ENCODE measurements at places on chromosomes 1 and 21. TPM values are rescaled to one million over a fixed set of nuclear protein-coding genes. Genes with fewer than 3 reads are reported as not detected.

- DNase-seq, result no peak
Observed at GRCh38 chr1:25040122-25040685, 110.1 kb upstream of the RUNX3 start.

DNA sequence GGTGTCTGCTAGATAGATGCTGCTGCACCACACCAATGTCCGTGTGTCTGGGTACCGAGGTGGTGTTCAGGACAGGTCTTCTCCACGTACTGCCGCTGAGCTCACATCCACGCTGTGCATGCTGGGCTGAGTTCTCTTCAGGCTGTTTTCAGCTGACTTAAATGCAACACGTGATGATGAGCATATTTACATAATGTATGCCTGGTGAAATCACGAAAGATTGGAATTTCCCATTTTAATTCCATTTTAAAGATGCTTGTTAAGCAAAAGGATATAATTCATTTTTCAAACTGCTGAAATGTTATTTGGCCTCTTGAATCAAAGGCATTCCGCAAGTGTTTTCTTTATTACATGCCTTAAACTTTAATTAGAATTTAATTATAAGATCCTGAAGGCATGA, 107.9 kb downstream of the FGGY start:
- no peak for DNase-seq

- no peak for DNase-seq
Observed at GRCh38 chr1:211473823-211474222, 18.1 kb downstream of the RD3 start.

DNA sequence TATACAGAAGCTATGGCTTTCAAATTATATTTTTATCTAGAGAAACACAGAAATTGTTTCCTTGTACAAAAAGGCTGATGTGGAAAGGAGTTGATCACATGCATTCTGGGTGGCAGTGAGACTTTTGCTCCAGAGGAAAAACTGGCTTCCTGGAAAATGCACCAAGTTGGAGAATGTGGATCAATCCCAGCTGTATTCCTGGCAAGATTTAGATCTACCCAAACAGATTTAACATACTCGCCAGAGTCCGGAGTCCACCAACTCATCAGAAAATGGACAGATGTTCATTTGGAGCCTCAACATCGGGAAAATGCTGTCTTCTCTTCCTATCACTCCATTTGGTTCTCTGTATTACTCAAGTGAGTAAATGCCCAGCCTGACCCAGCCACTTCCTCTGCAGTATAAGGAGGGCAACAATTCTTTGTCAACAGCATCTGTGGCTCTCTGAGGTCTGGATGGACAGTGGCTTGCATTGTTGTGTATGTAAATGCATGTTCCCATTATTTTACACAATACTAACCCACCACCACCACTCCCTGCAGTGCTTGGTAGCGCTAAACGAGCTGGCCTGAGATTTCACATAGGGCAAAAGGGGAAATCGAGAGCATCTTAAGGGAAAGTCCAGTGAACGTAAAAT, 226.2 kb upstream of the IRF2BP2 start:
- DNase-seq, result no peak

- DNase-seq, result no peak
Observed at GRCh38 chr1:98157524-98158313, 236.9 kb upstream of the DPYD start.

DNA sequence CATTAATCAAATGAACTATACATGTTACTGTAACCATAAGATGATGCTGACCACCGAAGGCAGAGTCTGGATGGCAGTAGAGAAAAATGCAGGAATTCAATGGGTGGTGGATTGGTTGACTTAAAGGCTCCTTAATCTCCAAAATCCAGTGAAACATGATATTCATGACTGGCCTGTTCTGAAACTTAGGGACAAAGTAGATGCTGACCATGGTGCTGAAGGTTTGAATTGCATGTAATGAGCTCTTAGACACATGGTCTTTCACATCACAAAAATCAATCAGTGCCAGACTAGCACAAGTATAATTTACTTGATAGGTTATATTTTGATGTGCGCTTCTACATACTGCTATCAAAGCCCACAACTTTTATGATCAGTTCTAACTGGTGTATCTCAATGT, 30.9 kb upstream of the NTMT2 start:
- DNase-seq, result no peak

DNA sequence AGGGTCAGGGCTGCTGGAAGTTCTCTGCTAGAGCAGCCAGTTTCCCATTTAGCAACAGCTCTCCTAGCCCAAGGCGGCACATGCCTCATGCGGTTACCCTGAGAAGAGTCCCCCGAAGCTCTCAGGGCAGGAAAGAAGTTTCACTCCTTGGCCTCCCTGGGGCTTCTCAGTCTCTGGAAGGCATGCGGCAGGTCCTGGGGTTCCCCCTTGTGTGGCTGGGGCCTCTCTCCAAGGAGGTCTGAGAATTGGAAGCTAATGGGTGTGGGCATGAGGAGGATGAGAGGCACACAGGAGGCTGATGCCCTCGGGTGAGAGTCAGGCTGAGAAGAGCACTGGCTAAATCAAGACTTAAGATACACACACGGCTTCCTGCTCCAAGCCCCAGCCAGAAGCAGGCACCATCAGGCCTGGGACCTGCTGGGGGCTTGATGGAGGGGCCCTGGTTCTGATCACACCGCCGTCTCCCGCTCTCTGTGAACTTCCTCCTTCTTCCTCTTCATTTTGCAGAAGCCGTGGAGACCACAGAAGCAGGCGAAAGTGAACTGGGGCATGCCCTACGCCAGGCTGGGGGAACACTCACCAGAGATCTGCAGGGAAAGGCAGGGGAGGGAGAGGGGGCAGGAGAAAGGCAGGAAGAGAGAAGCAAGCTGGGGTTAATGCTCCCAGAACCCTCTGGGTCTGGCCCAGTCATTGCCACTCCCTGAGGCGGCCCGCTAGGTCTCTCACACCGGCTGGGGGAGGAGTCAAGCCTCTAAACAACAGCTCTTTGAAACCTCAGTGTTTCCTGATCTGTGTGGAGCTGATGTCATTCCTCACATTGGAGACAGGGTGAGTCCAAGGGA, 15.1 kb downstream of the BLACAT1 start:
- no peak for DNase-seq

GRCh38 chr1:74465193-74465681, 47.2 kb downstream of the LRRC53 start:
- DNase-seq, result no peak

GRCh38 chr1:199684686-199685273, 342.7 kb upstream of the NR5A2 start:
- DNase-seq, result no peak

DNA sequence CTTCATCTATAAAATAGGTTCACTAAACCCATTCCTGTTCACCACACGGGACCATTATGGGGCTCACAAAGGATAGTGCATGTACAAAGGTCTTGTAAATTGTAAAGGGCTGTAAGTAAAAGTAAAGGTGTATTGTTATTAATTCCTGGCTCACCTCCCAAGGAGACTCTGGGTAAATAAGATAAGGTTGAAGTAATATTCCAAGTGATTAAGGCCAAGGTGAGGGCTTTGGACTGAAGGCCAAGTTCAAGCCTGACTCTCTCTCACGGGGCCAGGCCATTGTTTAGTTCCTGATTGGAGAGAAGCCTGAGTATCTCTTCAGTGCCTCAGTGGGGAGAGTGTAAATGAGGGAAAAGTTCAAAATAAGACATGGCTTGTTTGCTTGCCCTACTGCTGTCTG, 19.5 kb upstream of the ZFYVE9 start:
- DNase-seq, result no peak

DNA sequence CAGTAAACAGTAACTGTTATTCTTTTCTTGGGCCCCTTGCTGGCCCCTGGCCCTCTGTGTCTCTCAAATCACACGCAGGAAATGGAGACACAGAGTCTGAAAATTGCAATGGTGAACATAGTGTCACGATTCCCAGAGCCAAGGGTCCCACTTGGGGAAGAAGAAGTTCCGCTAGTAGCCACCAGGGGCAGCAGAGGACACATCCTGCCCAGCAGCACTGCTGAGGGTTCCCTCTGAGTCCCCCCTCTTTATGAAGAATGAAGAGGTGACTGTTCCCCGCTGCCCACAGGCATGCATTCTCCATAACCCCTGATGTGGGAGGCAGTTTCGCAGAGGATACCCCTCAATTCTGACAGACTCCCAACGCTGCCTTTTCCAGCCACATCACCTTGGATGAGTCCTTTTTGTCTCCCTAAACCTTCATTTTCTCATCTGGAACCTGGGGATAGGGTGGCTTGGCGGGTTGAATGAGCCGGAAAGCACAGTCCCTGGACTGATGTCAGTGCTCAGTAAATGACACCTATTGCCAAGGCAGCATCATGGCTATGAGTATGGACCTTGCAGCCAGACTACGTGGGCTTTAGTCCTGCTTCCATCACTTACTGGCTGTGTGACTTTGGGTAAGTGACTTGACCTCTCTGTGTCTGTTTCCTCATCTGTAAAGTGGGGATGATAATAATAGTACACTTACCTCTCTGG, 238.0 kb upstream of the TMEM51 start:
- DNase-seq, result no peak

DNA sequence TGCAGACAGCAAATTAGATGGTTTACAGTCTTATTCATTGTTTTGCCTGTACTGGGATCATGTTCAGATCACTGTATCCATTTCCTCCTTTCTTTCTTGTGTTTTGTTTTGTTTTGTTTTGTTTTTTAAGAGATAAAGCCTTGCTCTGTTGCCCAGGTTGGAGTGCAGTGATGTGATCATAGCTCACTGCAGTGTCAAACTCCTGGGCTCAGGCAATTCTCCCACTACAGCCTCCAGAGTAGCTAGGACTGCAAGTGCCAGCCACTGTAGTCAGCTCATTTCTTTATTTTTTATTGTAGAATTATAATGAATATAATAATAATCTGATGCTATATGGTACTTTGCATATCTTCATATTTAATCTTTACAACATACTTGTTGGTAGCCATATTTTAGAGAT, 403.7 kb upstream of the B3GALT2 start:
- no peak for DNase-seq

BMP8B gene
- total RNA-seq, result 0.83 TPM

PCSK9 gene
- 6.5 TPM for total RNA-seq

AKNAD1 gene
- 2.6 TPM for total RNA-seq

VCAM1 gene
- total RNA-seq, result 3.8 TPM

DNA sequence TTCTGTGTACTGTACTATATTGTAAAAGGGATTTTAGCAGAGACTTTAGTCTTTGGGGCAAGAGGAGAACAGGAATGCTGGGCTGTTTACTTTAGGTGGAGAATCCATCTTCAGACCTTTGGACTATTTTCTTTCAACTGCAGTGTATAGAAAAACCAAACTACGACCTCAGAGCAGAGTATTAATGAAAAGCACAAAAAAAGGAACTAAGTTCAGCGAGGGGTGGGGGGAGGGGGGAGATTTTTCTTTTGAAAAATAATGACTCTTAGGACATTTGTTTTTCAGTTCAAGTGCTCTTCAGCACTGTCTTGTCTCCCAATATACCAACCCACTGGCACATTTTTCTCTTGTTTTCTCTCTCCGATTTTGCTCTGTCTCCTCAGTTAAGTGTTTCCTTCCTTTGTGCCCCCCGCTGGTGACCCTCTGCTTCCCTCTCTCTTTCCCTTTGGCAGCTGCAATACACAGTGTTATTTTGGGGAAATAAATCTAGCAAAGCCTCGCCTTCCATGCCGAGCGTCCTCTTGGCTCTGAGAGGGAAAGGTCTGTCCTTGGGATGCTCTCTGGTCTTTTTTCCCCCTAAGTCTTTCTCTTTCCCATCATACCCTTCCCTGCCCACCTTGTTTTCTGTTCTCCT, 44.8 kb downstream of the ACP6 start:
- no peak for DNase-seq

LCE6A gene
- total RNA-seq, result not detected

DNA sequence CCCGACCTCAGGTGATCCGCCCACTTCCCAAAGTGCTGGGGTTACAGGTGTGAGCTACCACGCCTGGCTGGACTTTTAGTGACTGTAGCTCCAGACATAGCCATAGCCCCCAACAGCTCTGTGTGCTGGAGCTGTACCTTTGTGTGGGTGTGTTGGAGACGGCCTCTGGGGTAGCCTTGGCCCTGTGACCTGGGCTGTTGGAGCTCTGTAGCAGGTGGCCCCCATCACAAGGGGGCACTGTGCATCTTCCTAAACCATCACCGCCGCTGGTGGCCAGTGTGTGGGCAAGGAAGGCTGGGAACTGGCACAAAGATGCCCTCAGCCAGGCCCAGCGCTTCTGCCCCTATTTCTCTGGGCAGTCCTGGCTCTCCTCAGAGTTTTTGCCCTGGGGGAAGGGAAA, 38.4 kb upstream of the FOXO6 start:
- DNase-seq, result no peak

CFAP107 gene
- not detected for total RNA-seq

AMIGO1 gene
- total RNA-seq, result 0.45 TPM

OR6N1 gene
- total RNA-seq, result not detected

DNA sequence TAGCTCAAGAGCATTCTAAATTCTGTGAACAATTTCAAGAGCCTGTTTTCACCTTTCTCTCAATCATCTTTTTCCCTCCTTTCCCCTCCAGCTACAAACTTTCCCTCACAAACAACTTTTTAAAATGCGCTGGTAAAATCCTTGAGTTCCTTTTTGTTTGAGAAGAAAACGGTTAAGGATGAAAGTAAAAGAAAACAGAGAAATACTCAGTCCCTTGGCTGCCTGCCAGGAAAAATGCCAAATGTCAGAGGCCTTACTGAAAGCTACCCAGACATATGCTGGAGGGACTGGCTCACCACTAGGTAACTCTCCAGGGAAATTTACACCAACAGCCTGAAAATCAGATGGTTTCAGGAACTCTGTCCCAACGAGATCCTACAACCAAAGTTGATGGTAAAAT, 11.0 kb upstream of the SERBP1 start:
- no peak for DNase-seq

DNA sequence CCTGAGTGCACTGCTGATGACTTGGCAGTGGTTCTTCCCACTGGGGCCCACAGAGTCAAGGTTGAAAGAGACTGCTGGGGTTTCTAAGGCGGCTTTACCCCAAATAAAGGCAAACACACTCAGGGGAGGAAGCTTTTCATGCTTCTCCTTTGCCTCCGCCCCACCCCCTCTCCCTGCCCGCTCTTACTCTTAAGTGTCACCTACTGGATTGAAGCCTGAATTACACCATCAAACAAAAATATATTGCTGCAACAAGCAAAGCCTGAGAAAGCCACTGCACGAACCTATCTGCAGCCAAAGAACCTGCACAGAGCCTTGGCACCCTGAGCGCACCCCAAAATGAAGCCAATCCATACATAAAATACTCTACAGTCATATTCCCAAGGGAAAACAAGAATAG, 63.1 kb downstream of the PTGFR start:
- DNase-seq, result no peak

DNA sequence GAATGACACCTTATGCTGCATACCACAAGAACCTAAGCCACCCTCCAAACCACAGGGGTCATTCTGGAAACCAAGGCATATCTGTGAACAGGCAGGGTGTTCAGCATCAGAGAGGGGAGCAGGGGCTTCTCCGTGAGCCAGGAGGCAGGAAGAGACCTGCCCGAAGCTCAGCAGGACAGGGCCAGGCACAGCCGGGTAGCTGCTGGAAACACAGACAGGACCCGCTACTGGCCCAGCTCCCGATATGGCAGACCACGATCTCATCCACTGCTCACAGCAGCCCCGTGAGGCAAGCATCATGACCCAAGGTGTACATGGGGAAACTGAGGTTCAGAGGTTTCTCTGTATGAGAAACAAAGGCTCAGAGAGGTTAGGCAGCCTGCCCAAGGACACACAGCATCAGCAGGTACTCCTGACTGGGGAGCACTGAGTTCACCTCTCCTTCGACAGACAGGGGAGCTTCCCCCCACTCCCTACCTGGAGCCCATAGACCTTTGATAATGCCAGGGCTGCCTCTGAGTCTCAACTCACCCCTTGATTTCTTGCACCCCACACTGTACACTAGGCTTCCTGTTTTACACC, 317.7 kb downstream of the MATN1 start:
- no peak for DNase-seq

Measured in esophagus squamous epithelium (tissue), 5 donors.